ENCODE measurements at places on chromosomes 7 and 10. TPM values are rescaled to one million over a fixed set of nuclear protein-coding genes. Genes with fewer than 3 reads are reported as not detected.

- DNase-seq = no peak
Measured at GRCh38 chr7:124031406-124031805, 1.5 kb downstream of the TMEM229A start.

DNA sequence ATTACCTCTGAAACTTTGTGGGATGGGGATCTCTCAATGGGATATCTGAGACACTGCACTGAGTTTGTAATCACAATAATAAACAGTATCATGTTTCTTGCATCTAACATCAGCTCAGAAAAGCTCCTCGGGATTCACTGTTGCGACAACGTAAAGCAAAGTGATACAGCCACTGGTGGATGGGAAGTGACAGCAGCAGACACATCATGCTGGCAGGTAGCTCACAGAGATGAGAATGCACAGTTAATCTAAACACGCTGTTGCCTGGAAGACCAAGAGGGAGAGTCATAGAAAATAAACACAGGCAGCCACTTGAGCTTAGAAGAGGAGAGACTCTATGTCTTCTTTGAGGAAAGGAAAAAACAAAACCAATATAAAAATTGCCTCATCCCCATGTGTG, 513.8 kb downstream of the MAGI2 start:
- no peak for DNase-seq

- peak; percentile 67 for DNase-seq
Measured at GRCh38 chr7:22675917-22676343, 51.1 kb upstream of the IL6 start.

DNA sequence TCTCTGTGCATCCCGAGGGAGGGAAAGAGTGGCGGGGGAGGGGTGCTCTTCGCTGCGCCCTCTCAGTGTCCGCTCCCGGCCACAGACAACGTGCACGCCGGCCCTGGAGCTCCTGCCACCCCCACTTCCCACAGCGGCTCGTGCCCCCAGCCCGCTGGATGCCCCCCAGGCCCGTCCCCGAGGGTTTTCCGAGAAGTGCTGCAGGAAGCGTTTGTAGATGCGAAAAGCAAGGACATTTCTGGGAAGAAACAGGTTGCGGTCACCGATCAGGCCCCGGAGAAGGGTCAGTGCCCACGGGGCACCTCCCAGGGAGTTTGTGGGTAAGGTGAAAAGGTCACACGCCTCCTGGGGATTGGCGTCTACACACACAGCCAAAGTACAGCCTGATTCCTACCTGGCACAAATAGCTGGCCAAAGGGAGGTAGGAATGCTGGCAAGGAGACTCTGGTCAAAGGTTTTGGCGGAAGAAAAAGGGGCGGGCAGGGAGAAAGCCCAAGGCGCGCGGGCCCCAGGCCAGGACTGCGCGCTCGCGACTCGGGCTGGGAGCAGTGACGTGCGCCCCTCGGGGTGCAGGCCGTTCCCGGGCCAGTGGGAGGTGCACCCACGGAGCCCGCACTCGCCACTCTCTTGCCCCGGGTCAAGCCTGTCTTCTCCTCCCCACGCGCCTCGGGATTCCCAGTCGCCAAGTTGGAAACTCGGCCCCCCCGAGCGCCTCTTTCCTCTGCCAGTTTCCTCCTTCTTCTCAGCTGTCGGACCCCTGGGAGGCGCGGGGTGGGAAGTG, 1.5 kb upstream of the NRP1 start:
- no peak for DNase-seq

DNA sequence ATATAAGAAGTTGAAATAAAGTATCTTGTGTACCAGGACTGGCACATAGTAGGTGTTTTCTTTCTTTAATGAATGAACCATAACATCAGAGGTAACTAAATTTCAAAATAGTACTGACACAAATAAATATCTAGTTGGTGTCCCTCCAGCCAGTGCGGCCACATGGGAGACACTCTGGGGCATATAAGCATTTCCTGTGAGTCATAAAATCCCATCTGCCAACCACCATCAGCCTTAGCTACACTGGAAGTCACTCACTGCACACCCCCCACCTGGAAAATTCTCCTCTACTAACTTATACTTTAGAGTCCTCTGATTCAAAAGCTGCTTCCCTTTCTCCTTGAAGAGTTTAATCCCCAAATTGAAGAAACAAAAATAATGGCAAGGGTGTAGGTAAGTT, 32.5 kb downstream of the DYDC1 start:
- DNase-seq = no peak

DNA sequence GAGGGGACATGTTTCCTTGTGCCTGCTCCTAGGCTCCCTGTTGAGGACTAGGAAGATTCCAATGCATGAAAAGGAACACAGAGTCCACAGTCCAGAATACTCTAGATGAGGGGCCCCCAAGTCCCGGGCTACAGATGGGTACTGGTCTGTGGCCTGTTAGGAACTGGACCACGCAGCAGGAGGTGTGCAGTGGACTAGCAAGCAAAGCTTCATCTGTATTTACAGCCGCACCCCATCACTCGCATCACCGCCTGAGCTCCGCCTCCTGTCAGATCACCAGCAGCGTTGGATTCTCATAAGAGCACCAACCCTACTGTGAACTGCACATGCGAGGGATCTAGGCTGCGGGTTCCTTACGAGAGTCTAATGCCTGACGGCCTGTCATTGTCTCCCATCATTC, 233.0 kb upstream of the MKLN1 start:
- DNase-seq = no peak

- DNase-seq = no peak
Measured at GRCh38 chr7:27221201-27221797, 21.3 kb upstream of the EVX1 start.

The PLAC9 gene
- not detected for total RNA-seq

The MEPCE gene
- total RNA-seq = 50.2 TPM

The THAP5 gene
- total RNA-seq = 27.2 TPM
